ENCODE measurements at places on chromosomes 13 and 19. TPM values are rescaled to one million over a fixed set of nuclear protein-coding genes. Genes with fewer than 3 reads are reported as not detected.

- peak; percentile 82 for DNase-seq
These were observed 9.6 kb downstream of the GIPR start for GRCh38 chr19:45677351-45678230.

DNA sequence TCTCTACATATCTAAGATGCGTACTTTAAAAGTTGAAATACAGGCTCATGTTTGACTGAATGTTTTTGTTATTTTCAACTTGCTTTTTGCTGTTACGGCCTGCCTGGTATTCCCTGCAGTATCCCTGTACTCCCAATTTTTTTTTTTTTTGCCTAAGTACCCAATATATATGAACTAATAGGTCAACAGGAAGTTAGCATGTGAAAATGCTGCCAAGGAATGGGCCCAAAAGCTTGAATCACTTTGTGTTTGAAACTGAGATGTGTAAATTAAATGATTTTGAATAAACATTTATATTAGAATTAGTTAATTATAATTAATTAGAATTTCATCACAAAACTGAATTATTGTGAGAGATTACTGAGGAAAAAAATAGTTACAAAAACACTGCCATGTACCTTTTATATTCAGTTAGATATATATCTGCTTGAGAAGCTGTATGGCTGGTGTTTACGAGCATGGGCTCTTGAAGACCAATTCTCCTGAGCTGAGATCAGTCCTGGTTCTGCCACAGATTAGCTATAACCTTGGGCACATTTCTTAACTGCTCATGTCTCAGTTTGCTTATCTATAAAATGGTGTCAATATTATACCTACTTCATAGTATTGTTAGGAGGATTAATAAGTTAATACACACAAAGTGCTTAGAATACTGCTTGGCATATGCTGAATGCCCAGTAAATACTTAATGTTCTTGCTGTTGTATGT lies 16.0 kb downstream of the TDRD3 start:
- DNase-seq: no peak

DNA sequence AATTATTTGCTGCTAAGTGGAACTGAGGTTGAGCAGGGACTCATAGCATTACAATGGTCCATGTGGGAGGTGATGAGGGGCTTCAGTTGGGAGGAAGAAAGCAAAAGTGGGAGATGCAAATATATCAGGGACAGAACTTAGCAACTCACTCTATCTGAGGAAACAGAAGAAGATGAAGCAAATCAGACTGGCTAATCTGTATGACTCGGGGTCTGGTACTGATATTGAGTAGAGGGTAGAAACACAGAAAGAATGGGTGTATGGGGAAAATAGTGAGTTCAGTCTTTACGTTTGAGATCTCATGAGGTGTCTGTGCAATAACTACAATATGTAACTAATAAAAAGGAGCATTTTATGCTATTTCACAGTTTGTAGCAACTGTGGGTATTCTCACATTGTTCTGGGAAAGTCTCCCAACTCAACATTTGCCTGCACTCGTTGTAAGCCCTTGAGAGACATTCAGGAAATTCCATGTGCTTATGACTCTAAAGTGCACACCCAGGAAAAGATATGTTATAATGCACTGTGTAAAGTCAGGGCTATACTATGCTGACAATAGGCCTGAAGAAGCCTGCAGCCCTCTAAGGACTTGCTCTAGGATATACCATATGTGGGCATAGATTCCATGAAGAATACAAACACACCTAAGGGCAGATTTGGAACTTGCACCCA lies 183.5 kb downstream of the SPRY2 start:
- DNase-seq: no peak

Gene SF3A2
- total RNA-seq: 156 TPM

DNA sequence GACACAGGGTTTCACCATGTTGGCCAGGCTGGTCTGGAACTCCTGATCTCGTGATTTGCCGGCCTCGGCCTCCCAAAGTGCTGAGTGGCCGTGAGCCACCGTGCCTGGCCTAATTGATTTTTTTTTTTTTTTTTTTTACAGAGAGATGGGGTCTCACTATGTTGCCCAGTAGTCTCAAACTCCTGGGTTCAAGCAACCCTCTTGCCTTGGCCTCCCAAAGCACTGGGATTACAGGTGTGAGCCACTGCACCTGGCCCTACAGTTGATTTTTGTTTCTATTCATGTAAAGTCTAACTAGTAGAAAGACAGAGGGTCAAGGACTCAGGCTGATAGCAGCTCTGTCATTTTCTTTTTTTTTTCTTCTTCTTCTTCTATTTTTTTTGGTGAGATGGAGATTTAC lies 21.8 kb downstream of the FGF21 start:
- no peak for DNase-seq

GRCh38 chr13:72637561-72637960 lies 89.9 kb downstream of the MZT1 start:
- no peak for DNase-seq
